IMR-90 (cell line): ENCODE measurements at places on chromosomes 12 and 14.

- no peak for DNase-seq
These were observed 5.1 kb upstream of the PAPOLA start for GRCh38 chr14:96497087-96497486.

GRCh38 chr14:104659764-104660523 lies 29.5 kb upstream of the INF2 start:
- peak; percentile 18 for DNase-seq

GRCh38 chr12:7374423-7375144 lies 69.4 kb downstream of the CD163L1 start:
- peak; percentile 6 for DNase-seq

- peak; percentile 82 for DNase-seq
These were observed 383.0 kb downstream of the LRIG3 start for GRCh38 chr12:58537278-58537677.

- no peak for DNase-seq
These were observed 62.7 kb downstream of the NDUFA12 start for GRCh38 chr12:94940771-94941170.

- DNase-seq, result no peak
These were observed 41.1 kb upstream of the BCL2L14 start for GRCh38 chr12:12029653-12030052.

DNA sequence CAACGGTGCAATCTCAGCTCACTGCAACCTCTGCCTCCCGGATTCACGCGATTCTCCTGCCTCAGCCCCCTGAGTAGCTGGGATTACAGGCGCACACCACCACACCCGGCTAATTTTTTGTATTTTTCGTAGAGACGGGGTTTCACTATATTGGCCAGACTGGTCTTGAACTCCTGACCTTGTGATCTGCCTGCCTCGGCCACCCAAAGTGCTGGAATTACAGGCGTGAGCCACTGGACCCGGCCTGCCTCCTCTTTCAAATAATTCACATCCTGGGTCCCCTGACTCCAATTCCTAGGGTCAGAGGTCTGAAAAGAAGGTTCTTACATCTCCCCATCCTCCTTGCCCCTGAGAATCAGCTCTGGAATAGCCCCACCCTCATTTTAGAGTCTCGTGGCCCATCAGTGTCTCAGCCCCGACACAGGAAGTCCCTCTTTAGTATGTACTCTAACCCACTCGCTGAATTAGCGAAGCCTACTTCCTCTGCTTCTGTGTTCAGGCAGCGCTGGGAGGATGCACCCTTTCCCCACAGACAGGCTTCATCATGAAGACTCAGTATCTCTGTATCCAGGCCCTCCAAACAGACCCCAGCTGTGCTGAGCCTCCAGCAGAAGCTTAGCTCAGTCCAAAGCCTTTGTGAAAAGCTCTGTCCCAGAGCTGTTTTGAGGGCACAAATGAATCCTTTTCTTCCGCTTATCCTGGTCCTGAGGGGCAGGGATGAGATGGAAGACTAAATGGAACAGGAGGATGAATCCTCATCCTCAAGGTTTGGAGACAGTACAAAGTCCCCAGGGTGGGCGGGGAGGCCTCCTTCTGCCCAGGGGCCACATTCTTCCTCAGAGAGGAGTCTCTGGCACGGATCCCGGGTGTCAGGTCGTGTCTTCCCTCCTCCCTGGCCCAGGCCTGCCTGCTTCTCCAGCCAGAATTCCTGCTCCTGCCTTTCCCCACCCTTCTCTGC lies 3.5 kb downstream of the LPAR5 start:
- DNase-seq, result no peak

- DNase-seq, result no peak
These were observed 446.1 kb downstream of the ZFP36L1 start for GRCh38 chr14:68346556-68347343.

DNA sequence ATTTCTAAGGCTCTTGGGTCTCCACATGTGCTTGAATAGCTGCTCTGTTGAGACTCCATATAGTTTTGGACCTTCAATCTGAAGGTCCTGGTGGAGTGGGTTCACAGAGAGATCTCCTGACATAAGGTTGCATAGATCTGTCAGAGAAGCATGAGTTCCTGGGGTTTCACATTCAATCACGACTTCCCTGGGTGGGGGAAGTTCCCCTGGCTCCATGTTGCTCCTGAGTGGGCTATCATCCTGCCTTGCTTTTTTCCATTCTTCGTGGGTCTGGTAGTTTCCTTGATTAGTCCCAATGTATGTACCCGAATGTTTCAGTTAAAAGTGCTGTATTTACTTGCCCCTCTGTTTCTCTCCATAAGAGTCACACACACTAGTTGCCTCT lies 181.8 kb downstream of the RASSF9 start:
- no peak for DNase-seq

GRCh38 chr12:98793121-98793520 lies 148.0 kb downstream of the APAF1 start:
- no peak for DNase-seq

DNA sequence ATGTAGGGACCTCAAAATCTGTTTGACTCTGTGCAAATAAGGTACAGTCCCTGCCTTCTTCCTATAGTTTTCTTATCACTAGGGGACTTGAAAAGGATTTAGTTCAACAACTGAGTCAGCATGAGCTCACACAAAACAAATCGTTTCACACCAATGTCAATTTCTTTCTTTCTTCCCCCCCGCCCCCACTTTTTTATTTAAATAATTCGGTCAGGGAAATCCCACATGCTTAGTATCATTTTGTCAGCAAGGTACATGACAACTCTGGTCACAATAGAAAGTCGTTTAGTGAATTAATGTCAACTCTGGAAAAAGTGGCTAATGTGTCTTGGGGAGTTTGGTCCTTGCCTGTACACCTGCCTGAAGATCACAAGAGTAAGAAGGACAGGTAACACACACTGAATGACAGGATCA lies 232.2 kb upstream of the PLEKHG7 start:
- peak; percentile 13 for DNase-seq

DNA sequence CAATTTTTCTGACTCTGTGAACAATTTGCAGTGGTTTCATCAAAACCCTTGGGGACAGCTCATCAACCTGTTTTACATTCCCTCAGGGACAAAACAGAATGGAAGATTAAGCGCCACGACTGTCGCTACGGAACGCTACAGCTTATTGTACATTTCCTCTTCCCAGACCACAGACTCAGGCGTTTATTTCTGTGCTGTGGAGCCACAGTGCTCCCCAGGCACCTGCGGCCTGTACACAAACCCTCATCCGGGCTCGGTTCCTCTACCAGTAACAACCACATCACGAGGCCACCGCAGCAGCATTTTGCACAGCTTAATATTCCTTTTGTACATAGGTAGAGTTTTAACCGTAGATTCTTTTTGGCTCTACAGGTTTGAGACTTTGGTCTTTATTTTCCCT lies 397.4 kb upstream of the OR4E1 start:
- DNase-seq, result no peak

DNA sequence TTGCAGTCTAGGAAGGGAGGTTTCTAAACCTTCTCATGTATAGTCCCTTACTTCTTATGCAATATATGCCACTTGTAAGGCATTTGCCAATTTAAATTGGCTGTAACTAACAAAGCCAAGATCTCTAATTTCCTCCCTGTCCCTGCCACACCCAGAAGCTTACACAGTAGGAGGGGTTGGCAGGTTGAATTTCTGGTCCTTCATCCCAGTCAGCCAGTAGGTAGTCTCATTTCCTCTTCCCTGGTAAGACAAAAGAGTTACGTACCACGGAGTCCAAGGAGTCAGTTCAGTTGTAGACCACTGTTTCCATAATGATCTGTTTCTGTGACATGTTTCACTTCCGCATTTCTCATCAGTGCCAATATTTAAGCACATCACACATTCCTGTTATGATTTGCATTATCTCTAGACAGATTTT lies 47.0 kb upstream of the PLBD1 start:
- DNase-seq, result no peak
